ENCODE measurements at places on chromosomes 2 and 18.

DNA sequence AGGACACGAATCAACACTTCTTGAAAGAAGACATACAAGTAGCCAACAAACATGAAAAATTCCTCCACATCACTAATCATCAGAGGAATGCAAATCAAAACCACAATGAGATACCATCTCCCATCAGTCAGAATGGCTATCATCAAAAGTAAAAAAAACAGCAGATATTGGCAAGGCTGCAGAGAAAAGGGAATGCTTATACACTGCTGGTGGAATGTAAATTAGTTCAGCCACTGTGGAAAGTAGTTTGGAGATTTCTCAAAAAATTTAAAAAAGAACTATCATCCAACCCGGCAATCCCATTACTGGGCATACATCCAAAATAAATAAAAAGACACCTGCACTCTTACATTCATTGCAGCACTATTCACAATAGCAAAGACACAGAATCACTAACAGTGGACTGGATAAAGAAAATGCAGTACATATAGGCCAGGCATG, 78.7 kb downstream of the GRB14 start:
- DNase-seq = no peak

- DNase-seq = no peak
These were observed 362.2 kb upstream of the KCNH7 start for GRCh38 chr2:163200741-163201140.

DNA sequence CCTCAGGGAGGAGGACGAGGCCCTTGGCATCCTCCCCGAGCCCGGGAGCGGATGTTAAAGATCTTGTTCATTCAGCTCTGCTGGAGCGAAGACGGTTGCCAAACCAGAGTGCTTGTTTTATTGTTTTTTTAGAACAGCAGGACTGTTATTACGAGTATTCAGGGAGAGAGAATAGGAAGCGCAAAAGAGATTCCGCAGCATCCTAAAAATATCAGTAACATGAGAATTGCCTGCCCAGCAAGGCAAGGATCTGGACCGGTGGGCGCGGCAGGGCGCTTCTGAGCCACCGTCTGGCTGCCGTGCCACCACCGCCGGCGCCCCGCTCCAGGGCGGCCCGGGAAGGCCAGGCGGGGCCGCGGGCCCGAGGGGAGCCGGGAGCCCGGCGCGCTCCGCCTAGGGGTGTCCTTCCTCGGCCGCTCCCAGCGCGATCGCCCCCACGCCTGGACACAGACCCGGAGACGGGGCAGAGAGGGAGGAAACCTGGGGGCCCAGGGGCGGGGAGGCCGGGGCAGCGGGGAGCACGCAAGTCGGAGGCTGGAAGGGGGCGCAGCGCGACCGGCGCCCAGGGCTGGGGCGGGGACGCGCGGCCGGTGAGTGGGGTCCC, 843 bp downstream of the CYS1 start:
- DNase-seq = no peak

GRCh38 chr18:51154431-51155063, 42.9 kb downstream of the MEX3C start:
- no peak for DNase-seq

GRCh38 chr2:213275265-213275664, 9.0 kb upstream of the SPAG16 start:
- no peak for DNase-seq

DNA sequence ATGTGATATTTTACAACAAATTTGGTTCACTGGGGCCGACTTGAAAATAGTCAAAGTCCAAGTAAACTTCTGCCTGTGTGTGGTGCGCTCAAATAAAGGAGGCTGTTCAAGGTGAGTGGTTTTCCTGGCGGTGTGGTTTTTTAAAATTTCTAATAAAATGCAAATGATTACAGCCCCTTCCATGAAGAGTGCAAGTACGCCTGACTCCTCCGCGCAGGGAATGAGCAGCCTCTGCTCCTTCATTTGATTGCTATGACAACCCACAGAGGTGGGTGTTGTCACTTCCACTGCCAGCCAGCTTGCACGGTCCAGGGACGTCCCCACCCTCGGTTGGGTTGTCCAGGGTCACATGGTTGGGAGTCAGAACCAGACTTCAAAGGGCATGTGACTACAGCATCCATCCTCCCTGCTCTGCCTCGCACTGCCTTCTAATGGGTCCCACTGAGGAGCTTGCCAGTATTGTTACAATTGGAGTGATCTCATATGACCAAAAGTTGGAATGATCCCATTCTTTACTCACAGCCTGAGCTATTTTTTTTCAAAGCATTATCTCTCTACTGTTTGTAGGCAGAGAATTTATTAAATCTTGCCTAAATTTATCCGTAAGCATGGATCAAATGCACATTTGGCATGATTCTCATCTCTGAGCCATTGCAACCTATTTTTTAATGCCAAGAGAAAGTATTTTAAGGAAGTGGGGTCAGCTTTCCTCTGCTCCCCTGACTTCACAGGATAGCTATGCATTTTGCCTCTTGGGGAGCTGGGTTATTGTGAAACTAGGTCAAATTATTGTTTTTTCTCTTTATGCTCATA, 121.3 kb downstream of the AGAP1 start:
- no peak for DNase-seq

DNA sequence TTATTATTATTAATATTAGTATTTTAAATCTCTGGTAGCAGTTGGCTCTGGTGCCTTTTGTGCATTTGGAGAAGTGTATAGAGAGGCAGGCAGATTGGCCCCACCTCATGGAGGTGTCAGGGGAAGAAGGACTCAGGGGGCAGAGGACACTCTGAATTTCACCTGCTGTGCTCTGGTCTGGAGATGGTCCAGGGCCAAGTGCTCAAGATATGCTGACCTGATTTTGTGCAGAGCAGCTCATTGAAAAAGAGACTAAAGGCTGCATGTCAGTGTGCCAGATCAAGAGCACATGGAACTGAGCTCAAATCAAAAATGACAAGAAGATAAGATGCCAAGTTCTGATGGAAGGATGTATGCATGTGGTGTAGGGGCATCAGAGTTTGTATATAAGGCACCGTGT, 323.6 kb upstream of the TNP1 start:
- no peak for DNase-seq

GRCh38 chr2:240793313-240794177, 26.5 kb downstream of the KIF1A start:
- no peak for DNase-seq

DNA sequence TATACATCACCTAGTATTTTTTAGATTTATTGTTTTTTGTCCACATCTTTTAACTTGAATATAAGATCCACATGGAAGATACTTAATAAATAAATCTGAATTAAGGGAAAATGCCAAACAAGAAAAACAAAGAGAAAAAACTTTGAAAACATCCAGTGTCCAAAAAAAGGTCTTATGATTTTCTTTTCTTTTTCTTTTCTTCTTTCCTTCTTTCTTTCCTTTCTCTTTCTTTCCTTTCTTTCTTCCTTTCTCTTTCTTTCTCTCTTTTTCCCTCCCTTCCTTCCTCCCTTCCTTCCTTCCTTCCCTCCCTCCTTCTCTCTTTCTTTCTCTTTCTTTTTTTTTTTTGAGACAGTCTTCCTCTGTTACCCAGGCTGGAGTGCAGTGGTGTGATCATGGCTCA, 29.6 kb upstream of the WIPF1 start:
- no peak for DNase-seq

GRCh38 chr18:64851726-64852125, 702.8 kb upstream of the LINC00305 start:
- DNase-seq = no peak

DNA sequence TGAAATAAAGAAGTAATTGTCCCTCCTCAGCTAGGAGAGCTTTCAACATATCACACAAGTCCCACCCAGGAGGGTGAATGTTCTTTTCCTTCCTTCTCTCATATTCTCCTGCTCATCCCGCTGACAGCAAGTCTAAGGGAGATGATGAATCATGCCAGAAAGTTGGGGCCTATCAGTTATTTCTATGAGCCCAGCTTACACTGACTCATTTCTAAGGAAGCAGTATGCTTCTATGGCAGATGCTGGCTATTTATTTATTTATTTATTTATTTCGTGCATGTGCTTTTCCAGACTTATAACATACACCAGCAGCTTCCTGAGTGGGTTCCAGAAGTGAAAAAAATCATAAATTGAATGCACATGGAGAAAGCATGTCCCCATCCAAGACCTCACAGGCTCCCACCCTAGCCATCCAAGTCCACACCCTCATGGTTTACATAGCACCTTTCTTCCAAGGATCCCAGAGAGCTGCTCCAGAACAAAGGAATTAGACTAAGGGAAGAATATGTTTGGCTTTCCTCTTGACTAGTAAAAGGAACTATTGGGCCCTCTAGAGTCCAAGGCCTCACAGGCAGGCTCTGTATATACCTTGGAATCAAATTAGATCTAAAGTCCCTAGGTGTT, 1074.2 kb upstream of the ZEB2 start:
- DNase-seq = no peak

- no peak for DNase-seq
These were observed 114.4 kb downstream of the NFATC1 start for GRCh38 chr18:79510046-79510685.

DNA sequence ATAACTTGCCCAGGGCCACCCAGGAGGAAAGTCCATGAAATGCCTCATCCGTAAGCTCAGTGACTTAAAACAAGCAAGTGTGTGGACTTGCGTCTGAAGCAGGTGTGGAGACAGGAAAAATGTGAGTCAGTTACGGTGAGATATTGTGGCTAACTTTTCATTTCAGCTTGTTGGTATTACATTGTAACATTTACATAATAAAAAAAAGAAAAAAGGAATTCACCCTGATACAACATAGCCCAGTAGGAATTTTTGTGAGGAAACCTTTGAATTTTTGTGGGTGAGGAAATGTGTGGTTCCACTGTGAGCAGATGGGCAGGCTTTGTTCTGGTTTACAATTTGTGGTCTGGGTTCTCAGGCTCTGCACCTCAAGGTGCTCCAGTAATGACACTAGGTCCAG, 33.7 kb upstream of the LYPD6B start:
- no peak for DNase-seq

- no peak for DNase-seq
These were observed 100.8 kb downstream of the NOL10 start for GRCh38 chr2:10588931-10589330.

GRCh38 chr2:240343548-240343947, 91.9 kb upstream of the GPC1 start:
- no peak for DNase-seq

GRCh38 chr2:164700390-164700789, 79.1 kb upstream of the GRB14 start:
- no peak for DNase-seq

DNA sequence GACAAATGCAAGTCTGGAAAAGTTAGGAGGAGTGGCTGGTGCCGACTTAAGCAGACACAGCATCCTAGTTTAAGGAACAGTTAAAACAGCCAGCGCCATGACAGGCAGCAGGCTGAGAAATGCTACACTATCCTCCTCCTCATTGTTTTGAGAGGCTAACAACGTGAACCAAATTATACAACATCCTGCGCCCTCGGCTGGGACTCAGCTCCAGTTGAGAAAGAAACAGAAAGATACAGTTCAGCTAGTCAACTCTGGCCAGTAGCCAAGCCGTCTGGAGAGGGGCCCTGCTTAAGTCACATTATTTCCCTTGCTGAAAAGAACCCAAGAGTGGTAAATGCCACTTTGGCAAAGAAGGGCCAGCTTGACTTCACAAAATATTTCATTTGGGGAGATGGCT, 90.2 kb downstream of the BCL11A start:
- DNase-seq = no peak

DNA sequence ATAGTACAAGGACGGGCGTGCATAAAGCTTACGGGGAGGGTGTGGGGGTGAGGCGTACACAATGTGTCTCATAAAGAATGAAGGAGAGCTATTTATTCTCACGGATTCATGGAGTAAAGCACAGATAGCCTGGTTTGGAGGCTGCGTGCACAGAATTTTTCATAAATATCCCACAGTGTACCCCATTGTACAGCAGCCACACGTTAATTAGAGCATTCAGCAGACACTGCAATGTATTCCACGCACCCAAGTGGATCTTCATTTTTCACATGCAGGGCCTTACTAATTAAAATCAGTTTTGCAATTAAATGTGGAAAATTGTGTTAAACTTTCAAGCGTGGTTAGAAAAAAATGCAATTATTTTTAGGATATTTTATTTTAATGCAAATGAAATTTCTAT, 227.7 kb upstream of the PXDN start:
- no peak for DNase-seq

DNA sequence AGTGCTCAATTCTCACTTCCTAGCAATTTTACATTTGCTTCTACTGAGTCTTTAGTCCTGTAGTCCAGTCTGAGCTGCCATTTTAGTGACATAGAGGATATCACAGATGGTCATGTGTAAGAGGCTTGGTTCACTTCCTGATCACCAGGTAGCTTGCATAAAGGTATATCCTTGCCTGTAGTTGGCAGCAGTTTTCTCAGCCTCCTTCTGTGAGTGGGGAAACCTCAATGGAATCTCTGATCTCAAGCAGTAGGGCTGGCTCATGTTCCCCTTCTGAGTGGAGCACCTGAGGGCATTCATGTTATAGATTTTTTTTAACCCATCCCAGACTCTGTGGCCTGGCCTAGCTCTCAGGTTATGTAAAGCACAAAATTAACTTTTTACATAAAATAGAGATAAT, 278.4 kb downstream of the RDH14 start:
- no peak for DNase-seq

GRCh38 chr2:96164459-96165184, 19.4 kb upstream of the DUSP2 start:
- DNase-seq = no peak

- no peak for DNase-seq
These were observed 153.2 kb downstream of the RTP5 start for GRCh38 chr2:242022550-242023290.

GRCh38 chr18:6557057-6557769, 142.5 kb upstream of the L3MBTL4 start:
- no peak for DNase-seq

- no peak for DNase-seq
These were observed 254.2 kb upstream of the SALL3 start for GRCh38 chr18:78725426-78725825.

- no peak for DNase-seq
These were observed 1.4 kb downstream of the LBH start for GRCh38 chr2:30232801-30233130.

GRCh38 chr2:233845301-233846060, 8.9 kb downstream of the HJURP start:
- no peak for DNase-seq
